ENCODE measurements at places on chromosomes 6 and 20.

DNA sequence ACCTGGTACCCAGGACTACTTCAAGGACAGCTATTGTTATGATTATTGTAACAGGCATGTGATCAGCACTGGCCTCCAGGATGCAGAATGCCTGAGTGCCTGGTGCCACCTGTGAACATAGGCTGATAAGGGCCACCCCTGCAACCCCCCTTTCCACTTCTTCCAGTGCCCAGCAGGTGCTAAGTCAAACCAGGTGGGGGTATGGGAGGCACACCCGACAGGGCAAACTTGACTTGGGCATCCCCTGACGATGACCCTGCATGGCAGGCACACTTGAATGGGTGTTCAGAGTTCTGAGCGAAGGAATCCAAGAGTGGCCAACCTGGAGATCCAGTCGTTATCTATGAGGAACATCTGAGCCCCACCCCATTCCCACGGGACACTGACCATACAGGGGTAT, 3.4 kb downstream of the ADA start:
- DNase-seq = no peak

DNA sequence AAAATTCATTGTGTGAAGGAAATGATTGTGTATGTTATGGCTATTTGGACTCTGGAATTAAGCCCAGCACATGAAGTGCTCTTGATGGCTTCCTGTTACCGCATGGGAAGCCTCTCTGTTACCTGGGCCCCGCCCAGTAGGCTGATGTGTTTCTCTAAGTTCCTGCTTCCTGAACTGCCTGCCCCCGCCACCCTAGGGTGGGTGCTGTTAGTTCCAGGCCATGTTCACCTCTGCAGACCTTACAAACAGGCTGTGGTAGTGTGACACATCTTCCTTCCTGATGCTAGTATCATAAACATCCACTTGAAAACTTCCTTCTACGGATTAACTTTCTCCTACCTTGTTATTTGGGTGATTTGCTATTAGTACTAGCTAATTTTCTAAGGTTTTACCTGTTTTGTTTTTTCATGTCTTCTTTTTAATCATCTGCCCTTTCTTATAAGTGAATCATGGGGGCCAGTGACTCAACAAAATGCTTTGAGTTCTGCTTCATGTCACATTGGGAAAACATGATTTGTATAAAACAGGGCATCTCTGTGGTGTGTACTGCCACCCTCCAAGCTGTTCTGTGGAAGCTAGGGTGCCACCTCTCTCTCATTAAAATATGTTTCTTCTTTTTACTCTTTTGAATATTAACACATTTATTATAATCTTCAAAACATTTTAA, 40.6 kb downstream of the SH3BGRL2 start:
- DNase-seq = no peak

DNA sequence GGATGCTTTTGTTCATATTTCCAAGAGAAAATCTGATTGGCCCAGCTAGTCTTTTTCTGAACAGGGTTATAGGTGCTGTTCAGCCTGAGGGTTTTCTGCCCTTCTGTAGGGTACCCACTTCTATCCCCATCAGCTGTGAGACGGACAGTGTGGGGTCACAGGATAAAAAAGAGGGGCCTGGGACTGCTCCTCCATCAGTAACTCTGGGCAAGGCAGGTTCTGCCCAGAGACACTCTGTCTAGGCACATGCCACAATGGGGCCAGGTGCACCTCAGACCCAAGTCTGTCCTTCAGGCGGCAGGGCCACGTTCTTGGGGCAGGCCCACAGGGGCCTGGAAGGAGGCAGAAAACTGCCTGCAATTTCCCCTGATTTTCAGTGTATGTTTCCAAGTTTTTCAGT, 20.0 kb downstream of the ID4 start:
- DNase-seq = no peak

DNA sequence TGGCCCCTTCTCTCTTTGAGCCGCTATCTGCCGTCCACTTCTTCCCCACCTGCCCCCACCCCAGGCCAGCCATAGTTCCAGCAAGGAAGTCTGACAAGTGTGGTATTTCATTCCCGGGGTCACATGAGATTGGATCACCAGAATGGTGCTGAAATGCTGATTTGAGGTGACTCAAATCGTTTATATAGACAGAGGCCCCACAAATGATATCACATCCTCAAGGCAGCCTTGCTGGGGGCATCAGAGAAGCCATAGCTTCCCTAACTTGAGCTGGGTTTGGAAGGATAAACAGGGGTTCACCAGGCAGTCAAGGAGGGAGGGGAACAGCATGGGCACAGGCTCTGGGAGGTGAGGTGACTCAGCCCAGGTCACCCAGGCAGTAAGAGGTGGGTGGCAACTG, 9.9 kb downstream of the SDCBP2 start:
- DNase-seq = no peak

- DNase-seq = no peak
Measured at GRCh38 chr6:144955392-144955791, 670.3 kb downstream of the UTRN start.

All from suppressor macrophage treated with lipopolysaccharide for 4 hours (primary cell).